ENCODE measurements at places on chromosomes 6 and 20.

- no peak for DNase-seq
Measured at GRCh38 chr6:47209632-47210031, 100.1 kb downstream of the TNFRSF21 start.

DNA sequence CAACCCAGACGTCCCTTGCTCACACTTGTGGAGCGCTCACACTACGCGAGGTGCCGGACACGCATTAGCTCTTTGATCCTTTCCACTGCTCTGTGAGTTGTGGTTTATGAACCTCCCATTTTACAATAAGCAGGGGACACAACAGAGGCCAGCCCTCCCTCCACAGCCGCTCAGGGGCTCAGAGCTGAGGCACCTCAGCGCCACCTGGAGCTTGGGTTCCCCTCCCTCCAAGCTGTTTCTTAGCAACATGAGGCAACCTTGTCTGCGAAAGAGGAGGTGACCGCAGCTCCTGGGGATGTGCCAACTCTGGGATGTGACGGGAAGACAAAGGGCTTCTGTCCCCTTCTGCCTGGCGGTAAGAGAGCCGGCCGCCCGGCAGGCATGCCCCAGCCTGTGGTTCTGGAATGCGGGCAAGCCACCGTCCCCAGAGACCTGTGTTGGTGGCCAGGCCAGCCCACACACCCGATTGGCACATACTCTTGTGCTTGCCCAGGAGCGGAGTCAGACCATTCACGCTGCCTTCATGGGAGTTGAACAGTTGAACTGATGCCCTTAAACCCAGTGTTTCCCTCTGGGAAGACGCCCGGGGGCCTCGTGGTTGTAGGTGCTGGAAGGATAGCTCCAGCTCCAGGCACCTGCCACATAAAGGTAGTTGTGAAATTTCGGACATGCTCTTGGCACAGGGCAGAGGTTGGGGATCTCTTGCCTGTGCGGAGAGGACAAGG is 44.5 kb downstream of the RBM38 start:
- DNase-seq, result peak; percentile 72

- no peak for DNase-seq
Measured at GRCh38 chr6:72758901-72759300, 137.0 kb downstream of the KCNQ5 start.

- DNase-seq, result no peak
Measured at GRCh38 chr20:20267685-20268370, 100.1 kb upstream of the INSM1 start.

- no peak for DNase-seq
Measured at GRCh38 chr6:156107624-156108101, 652.0 kb upstream of the NOX3 start.

DNA sequence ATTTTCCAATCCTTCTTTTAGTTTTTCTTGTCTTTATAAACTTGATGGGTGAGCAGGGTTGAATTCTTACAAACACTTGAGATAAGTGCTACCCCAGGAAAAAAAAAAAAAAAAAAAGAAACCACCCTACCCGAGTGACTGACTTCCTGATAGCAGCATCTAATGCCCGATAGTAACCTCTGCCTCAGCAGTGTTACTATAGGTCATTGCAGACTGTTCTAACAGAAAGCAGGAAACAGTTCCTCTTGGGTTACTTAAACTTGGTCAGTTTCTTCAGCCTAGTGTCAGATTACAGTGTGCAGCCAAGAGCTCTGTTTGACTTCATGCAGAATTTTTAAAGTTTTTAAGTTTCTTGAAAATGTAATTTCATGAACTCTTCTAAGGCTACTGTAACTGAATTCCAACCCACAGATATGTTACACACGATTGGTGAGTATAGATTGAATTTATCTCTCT is 2.1 kb downstream of the MYLIP start:
- DNase-seq, result peak; percentile 47

GRCh38 chr6:34333858-34334257 is 58.6 kb downstream of the NUDT3 start:
- no peak for DNase-seq

- DNase-seq, result peak; percentile 28
Measured at GRCh38 chr6:138517635-138518034, 18.3 kb upstream of the NHSL1 start.

GRCh38 chr6:144999127-144999526 is 714.0 kb downstream of the UTRN start:
- DNase-seq, result no peak

DNA sequence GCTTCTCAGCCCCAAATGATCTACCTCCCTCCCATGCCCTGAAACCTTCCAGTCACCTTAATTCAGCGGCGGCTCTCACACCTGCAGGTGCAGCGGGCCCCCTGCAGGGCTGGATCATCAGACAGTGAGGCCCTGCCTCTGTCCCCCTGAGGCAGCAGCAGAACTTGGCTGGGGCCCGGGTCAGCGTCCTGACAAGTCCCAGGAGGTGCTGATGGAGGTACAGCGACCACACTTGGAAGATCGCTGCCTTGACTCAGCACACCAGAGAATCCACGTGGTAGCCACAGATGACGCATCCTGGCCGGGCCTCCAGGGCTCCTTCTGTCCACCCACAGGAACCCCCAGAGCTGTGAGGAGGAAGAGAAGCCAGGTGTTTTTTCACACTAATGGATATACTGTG is 116.4 kb upstream of the THBS2 start:
- no peak for DNase-seq

- no peak for DNase-seq
Measured at GRCh38 chr6:64721865-64722264, 985.2 kb downstream of the EYS start.

- DNase-seq, result peak; percentile 80
Measured at GRCh38 chr20:17843246-17844132, 125.1 kb downstream of the SNX5 start.

GRCh38 chr20:63054103-63054474 is 47.3 kb upstream of the BHLHE23 start:
- DNase-seq, result no peak

GRCh38 chr20:25315418-25316210 is 67.7 kb downstream of the PYGB start:
- DNase-seq, result no peak

DNA sequence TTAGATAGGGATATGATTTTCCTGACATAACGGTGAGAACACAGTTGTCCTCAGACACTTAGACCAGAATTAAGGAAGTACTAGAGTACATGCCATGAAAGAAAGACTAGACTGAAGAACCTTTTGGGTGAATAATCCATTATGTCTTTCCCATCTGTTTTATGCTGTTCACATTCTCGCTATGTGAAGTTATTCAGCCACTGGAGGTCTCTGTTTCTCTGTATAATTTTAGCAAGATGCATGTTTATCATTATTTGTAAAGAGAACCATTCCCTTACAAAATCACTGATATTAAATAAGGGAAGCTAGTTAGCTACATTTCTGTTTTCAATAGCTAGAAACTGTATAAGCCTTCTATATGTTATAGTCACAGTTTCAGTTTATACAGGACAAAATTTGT is 391.9 kb downstream of the CD109 start:
- no peak for DNase-seq

DNA sequence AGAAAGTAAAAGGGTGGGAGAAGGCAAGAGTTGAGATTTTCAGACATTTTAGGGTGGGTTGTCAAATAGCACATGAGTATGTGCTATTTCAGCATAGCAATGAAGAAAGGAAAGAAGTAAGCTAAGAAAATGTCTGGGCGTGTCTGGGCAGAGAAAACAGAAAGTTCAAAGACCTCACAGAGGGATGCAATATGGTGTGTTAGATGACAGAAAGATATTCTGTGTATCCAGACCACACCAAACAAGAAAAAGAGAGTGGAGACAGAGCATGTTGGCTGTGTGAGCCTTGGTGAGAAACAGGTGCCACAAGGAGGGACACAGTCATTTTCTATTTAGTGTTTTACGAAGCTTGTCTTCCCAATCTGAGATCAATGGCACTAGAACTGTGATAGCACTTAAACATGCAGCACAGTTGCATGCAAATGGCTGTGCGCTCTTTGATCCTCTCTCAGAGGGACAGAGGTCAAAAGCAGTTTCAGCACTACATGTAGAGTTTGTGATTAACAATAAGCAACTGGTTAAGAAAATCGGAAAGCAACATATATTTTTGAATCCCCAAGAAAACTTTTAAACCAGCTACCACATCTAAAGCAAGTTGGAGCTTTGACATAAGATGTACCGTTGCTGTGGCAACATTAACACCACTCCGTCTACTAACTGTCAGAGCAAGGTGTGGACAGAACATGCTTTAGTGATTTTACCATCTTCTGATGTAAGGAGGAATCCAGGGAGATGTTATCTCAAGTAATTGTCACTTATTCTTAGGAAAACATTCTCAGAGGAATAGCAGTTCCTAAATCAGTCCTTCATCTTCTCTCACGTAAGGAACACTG is 515.5 kb upstream of the NOX3 start:
- DNase-seq, result peak; percentile 6

- no peak for DNase-seq
Measured at GRCh38 chr6:220721-221475, 71.4 kb upstream of the DUSP22 start.

DNA sequence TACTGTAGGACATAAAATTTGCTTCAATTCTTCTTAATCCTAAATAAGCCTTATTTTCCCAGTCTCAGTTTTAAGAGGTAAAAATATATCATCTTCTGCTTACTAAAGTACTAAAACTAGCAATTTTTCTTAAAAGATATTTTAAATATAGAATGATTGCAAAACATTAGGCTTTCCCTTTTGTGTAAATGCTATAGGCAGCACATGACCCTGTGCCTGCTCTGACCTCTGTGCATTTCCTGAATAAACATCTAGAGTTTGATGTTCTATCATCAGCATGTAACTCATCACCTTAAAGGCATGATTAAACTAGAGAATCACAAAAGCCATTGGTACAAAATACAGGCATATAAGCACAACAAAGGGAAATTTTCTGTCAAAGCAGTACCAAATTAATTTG is 422.7 kb downstream of the TFAP2B start:
- no peak for DNase-seq

GRCh38 chr6:37489697-37490336 is 9.9 kb downstream of the CCDC167 start:
- DNase-seq, result no peak

DNA sequence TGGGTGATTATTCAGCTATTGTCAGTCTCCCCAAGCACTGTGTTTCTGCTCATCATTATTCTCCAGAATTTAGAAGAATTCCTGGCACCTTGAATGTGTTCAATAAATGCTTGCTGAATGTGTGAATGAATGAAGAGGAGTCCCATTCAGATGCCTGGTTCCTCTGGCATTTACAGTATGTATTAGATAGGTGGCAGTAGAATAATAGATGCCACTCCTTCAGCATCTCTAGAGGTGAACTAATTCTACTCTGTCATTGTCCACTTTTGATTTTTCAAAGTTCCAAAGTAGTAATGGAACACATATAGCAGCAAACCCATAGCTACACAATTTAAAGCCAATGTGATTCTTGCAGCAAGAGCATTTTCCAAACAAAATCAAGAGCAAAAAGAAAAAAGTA is 118.9 kb upstream of the CEP162 start:
- DNase-seq, result no peak

- DNase-seq, result no peak
Measured at GRCh38 chr6:158703111-158703836, 53.4 kb downstream of the SYTL3 start.

DNA sequence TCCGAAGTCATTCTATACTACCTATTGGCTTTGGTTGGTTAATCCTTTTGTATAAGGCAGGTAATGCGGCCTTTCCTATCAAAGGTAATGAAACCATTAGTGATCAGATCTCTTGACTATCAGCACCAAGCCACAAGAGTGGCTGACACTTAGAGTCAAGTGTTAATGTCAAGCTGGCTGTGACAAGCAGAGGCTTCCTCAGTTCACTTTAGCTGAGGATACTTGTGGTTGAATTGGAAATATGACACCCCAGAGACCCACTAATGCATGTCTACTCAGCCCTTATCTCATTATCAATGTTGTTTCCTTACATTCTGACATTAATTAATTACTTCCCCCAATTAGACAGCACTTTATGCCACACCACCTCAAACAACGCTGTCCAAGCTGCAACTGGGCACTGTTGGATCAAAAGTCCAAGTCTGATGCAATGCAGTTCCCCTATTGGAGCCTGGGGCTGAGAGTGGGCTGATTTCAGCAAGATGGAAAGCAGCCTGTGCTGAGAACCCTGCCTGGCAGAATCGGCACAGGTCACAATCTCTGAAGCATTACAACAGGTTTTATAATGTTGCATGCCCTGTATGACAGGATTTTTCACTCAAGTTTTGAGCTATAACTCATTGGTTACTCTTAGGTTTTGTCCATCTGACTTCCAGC is 273.5 kb downstream of the COL12A1 start:
- DNase-seq, result no peak

- DNase-seq, result no peak
Measured at GRCh38 chr6:42968126-42968701, 7.7 kb downstream of the GNMT start.

DNA sequence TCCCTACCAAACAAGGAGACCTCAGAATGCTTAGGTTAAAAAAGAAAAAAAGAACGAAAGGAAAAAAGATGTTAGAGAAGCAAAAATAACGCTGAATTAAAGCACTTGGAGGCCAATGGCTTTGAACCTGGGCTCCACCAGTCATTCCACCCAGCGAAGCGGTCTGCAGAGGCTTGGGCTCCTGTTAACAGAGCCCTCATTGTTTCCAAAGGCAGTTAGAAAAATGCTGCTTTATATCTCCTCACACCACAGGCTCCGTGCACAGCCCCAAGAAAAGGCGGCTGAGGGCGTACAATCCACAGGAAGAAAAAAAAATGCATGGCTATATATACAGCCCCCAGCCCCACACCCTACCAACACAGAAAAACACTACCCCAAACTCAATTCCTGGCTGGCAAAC is 255.9 kb downstream of the FOXC1 start:
- DNase-seq, result no peak

DNA sequence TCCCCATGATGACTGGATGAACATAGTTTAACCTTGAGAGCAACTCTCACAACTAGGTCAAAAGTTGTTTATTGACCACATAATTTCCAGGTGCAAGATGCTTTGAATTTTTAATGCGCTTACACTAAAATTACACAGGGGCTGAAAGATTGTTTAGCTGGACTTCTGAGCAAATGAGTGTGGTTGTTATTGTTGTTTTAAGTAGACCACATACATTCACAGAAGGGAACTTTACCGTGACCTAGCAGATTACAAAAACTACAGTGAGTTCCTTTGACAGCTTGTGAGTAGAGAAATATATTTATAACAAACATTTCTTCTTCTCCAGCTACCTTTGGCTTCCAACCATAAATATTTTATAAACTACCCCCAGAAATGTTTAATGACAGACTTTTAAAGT is 178.9 kb downstream of the UST start:
- DNase-seq, result no peak

DNA sequence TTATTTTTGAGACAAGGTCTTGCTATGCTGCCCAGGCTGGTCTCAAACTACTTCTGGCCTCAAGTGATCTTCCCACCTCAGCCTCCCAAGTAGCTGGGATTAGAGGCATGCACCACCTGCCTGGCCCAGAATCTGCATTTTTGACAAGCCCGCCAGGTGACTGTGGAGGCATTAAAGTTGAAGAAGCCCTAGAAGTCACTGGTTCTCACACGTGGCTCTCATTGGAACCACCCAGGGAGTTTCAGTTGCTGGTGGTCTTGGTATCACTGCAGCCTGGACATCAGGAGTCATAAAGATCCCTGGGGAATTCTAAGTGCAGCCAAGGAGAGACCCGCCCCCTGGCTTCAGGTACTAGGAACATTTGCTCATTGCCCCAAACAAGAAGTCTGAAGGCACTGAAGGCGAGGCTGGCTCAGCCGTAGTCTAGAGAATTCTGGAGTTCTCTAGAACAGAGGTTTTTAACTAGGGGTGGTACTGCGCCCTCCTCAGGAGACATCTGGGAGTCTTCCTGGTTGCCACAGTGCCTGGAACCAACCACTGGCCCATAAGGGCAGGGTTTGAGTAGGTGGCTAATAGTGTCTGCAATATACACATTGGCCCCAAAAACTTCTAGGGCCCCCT is 182.8 kb downstream of the ZMYND8 start:
- DNase-seq, result no peak
